Activated CD4-positive, alpha-beta T cell treated with anti-CD3 and anti-CD28 coated beads, Interleukin-2, Interleukin-4, amounts not matched to agents 100 ng/mL and 50 ng/mL, durations not matched to agents 16 hours and 8 hours (primary cell): ENCODE measurements at places on chromosomes 4 and X.

- no peak for DNase-seq
Observed at GRCh38 chrX:70009970-70010369, 39.8 kb downstream of the AWAT2 start.

DNA sequence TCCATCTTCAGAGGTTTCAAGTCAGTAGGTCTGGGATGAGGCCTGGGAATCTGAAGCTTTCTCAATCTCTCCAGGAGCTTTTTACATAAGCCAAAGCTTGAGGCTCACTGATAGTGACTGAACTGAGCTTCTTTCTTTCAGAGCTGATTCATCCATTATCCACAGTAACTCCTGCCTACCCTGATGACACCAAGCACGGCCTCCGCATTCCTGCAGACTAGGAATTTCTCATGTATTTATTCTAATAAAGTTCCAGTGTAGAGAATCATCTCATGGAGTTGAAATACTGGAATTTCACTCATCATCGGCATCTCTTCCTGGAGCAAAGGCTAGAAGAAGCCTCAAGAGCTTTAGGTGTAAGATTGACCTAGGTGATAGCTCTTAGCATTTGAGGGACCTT is 12.1 kb upstream of the DCTD start:
- DNase-seq: no peak

- no peak for DNase-seq
Observed at GRCh38 chrX:22073928-22074327, 41.8 kb downstream of the PHEX start.

GRCh38 chr4:48642421-48643374 is 137.4 kb downstream of the FRYL start:
- no peak for DNase-seq

DNA sequence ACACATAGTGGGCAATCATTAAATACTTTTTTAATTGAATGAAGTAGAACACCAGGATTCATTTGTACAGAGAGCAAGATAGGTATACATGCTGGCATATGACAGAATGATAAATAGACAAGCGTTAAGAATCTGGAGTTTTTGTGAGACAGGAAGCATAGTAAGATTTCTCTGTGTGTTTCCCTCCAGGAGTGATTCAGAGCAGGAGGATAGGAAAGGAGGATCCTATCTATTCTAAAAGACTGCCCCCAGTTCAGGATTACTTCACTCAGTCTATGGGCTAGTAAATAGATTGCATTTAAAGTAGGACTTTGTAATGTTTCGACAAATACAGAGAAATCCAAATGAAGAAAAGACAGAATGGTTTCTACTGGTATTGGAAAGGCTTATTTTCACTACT is 423.7 kb downstream of the PDGFC start:
- no peak for DNase-seq

DNA sequence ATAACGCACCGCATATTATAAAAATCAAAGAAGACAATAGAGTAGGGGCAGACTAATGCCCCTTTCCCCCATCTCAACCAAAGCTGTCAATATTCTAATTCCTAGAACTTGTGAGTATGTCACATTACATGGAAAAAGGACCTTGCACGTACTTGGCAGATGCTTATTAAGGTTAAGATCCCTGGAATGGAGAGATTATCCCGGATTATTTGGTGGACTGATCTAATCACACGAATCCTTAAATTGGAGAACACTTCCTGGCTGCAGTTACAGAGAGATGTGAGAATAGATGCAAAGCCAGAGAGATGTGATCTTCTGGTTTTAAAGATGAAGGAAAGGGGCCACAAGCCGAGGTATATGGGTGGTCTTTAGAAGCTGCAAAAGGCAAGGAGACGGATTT is 548.7 kb downstream of the SPRY1 start:
- no peak for DNase-seq

- DNase-seq: no peak
Observed at GRCh38 chrX:118736394-118737010, 9.1 kb downstream of the IL13RA1 start.

DNA sequence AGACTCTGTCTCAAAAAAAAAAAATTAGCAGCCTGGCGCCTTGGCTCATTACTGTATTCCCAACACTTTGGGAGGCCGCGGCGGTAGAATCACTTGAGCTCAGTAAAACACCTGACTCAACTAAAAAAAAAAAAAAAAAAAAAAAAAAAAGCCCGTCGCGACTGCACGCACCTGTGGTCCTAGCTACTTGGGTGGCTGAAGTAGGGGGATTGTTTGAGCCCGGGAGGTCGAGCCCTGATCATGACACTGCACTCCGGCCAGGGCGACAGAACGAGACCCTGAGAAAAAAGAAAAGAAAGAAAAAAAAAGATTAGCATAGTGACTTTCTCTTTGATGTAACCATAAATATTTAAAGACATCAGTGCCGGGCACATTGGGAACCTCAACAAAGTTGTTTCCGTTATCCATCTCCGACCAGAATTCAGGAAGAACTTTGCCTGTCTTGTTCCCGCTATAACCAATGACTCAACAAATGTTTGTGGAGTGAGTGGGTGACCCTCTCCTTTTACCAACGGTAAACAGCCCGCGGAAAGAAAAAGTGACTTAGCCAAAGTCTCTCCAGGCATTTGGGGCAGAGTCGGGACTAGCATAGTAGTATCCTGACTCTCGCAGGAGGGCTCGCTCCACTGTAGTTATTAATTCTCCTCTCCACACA is 553 bp upstream of the MED28 start:
- DNase-seq: no peak

DNA sequence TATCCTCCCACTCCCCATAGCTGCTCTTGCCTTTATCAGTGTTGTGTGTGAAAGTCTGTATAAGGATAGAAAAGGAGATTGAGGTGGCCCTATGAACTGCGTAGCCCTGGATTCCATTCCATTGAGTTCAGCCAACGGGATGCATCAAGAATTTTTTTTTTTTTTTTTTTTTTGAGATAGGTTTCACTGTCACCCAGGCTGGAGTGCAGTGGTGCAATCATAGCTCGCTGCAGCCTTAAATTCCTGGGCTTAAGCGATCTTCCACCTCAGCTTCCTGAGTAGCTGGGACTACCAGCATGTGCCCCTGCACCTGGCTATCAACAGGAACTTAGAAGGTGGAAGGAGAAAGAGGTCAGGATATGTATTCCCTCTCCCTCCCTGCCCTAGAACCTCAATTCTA is 187.2 kb upstream of the SPRY1 start:
- no peak for DNase-seq

DNA sequence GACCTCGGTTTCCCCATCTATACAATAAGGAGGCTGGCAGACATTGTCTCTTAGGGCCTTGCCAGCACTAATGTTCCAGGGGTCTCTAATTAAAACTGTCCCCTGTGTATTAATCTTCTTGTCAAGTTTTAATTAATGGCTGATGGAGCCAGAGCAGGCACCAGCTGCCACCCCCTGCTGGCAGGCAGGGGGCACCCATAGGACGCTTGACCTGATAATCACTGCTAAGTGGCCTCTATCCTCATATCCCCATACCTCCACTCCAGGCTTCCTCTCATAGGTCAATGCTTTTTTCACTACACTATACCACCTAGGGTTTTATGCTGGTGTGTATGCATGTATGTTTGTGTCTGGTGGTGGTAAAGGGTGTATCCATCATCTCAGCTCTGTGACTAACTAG is 89.4 kb downstream of the EFNB1 start:
- DNase-seq: no peak

- no peak for DNase-seq
Observed at GRCh38 chrX:93791304-93791703, 117.3 kb downstream of the FAM133A start.

DNA sequence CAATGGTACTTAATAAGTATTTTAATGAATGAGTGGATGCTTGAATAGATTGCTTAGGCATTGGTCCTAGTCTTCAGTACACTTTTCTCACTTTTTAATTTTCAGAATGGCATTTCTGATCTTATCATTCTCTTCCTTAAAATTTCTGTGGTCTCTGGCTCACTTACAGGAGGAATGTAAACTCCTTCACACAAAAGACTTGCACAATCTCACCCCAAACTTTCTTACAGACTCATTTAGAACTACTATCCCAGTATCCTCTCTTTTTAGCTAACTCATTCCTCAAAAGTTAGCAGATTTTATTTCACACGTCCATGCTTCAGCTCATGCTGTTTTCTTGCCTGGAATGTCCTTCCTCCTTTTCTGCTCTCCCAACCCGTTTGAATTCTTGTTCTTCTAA is 350.1 kb downstream of the GRXCR1 start:
- no peak for DNase-seq

GRCh38 chr4:185232370-185232769 is 23.0 kb downstream of the SNX25 start:
- no peak for DNase-seq

GRCh38 chrX:150873616-150874015 is 24.9 kb downstream of the CD99L2 start:
- no peak for DNase-seq

DNA sequence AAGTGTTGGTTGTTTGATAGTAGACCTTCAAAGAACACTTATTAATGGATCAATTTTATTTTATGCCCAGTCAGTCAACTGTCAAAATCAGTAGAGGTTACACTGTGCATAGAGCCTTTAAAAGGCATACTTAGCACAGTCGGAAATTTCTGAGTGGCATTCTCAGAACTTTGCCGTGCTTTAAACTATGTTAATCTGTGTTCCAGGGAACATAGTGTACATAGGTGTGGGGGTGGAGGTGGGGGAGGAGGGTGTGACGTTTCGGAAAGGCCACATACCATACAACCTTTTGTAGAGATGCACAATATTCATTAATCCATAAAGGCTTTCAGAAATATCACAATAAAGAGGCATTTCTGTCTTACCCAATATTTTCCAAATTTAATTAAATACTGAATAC is 75.8 kb downstream of the RS1 start:
- DNase-seq: no peak

DNA sequence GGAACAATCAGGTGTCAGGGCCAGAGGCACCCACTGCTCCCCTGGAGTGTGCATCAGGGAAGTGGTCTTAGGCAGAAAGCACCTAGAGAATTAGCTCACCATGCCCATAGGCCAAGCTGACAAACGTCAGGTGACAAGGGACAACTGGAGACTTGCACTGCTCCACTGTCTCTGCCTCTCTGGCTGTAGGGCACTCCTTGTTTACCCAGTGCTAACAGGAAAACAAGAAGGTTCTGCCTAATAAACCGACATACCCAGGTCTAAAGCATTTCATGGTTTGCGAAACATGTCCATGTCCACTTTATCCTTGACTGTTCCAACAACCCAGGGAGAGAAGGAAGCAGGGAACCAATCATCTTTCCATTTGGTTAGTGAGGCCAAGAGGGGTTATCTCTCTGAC is 92.5 kb upstream of the MAMLD1 start:
- no peak for DNase-seq

GRCh38 chr4:95510145-95510544 is 38.6 kb downstream of the UNC5C start:
- DNase-seq: no peak
